A673 (cell line): ENCODE measurements at places on chromosomes 4 and X.

DNA sequence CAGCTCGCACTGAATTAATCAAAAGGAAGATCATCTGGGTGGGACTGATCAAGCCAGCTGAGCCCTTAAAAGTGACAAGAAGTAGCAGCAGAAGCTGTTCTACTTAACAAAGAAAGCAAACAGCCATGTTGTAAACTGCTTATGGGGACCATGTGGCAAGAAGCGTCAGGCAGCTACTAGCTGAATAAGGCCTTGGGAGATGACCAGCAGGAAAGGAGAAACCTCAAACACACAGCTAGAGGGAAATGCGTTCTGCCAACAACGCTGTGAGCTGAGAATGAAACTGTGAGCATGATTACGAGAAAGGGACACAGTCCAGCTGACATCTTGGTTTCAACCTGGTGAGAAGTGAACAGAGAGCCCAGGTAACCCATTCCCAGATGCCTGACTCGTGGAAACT is 49.3 kb upstream of the FAM9A start:
- no peak for DNase-seq

DNA sequence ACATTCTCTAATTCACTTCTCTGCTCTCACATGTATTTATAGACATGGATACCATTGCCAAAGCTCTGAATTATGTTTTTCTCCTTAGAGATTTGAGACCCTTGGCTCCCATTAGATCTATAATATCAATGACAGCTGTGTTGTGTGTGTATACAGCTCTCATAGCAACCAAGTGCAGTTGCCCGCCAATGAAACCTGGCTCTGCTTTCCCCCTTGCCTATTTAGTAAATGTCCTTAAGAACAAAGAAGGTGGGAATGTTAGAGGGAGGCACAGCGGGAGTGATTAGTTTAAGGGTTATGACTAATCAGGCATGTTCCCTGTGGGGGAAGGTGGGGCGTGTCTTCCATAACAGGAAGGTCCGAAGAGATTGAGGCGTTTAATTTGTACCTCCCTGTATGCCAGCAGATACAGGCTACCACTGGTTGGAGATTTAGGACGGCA is 100.5 kb upstream of the TBC1D9 start:
- peak; percentile 67 for DNase-seq

GRCh38 chr4:11130195-11130970 is 298.3 kb downstream of the HS3ST1 start:
- DNase-seq = no peak

GRCh38 chr4:4492161-4492847 is 49.5 kb downstream of the STX18 start:
- peak; percentile 25 for DNase-seq

DNA sequence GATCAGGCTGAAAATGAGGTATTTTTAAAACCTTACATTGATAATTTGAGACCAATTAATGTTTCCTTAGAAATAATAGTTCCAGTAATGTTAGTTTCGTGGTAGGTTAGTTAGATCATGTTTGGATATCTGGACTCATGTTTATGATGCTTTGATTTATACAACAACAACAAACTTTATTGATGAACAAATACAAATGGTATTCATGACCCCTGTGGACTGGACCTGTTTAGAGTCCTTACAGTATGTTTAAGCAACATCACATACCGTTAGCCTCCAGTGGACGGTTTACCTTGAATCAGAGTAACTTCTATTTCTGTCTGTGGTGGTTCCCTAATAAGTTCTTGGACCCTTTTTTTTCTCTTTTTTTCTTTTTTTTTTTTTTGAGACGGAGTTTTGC is 18.0 kb downstream of the ZRSR2 start:
- no peak for DNase-seq

DNA sequence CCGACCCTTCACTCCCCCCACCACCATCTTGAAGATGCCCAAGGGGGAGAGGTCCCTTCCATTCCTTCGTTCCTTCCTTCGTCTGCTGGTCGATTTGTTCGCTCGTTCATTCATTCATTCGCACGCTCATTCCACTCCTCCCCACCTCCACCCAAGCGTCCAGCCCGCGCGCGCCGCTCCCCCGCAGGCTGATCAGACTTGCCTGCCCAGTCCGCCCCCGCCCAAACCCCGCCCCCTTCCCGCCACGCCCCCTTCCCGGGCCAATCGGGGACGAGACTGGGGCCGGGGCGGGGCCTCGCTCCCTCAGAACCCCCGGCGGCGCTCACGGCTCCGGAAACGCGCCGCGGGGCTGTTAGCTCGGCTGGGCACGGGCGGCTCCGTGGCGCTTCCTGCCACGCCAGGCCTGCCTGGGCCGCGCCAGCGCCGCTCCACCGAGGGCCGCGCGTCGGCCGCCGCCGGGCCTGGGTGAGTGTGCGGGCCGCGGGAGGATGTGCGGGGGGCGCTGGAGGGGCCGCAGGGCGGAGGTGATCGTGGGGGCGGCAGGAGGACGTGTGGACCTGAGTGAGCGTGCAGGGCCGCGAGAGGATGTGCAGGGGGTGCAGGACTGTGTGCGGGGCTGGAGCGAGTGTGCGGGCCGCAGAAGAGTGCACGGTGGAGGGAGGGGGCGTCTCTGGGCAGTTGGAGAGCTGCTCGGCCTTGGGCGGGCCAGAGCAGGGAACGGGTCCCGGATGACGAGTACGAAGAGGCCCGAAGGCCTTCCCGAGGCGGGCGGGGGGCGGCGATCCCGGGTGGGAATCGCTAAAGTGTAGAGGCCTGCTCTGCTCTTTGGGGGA is at the start of gene ZNF275:
ZNF275 (plus strand) TSS at position 333 of the 833 bp plus-strand sequence. CDS start 2,527 bp downstream, outside the sequence.
- peak; percentile 90 for DNase-seq

- DNase-seq = no peak
These were observed 140.9 kb upstream of the FMR1 start for GRCh38 chrX:147770858-147771257.
